ENCODE measurements at places on chromosomes 4 and X.

DNA sequence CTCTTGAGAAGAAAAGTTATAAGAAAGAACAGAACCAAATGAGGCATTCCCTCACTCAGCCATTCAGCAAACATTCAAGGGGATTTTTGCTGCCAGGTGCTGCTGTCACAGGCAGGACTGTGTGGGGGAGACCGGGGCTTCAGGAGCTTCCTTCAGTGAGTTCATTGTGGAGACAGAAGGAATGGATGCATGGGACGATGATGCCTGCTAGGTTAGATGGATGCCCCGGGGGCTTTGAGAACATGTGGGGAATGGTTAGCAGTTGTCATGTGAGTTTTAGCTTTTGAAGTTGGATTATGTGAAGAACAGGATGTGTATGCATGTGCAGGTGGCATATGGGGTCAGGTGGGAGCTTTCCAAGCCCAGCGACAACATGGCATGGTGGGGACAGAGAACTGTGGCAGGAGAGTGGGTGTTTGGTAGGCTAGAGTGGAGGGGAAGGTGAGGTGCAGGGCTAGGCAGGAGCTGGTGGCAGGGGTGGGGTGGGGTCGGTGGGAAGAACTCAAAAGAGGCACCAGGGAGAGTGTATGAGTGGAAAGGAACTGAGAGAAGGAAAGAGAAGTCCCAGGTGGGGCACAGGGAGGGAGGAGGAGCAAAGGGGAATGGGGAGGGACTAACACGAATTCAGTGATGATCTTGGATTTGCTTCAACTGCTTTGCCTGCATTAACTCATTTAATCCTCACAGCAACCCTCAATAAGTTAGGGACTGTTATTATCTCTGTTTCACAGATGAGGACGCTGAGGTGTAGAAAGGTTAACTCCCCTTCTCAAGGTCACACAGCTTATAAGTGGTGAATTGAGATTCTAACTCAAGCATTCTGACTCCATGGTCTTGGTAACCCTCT is 8.4 kb downstream of the DCUN1D4 start:
- no peak for DNase-seq

DNA sequence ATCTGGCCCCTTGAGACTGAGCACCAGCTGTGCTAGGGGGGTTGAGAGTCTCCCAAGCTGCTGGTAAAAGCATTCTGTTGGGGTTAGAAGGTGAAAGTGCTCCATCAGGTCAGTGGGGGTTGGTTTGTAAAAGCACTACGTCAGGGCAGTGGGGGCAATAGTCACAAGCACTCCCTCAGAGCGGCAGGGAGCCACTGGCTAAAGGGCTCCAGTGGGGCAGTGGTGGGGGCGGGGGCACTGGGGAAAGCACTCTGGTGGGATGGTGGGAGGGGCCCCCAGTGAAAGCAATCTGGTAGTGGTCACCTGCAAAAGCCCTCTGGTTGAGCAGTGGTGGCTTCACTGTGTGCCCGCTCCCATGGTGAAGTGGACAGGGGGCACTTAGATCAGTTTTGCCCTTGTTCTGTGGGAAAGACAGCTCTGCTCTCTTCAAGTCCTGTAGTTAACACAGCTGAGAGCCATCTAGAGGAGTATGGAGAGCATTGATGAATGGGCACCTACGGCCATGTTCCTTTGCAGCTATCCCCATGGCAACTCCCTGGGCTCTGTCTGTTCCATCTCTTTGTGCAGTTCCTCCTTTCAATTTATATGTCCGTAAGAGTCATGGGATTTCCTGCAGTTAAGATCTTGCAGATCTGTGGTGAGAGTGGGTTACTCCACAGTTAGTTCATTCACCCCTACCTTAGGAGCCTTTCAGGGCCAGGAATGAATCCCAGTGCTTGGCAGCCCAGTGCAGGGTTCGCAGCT is 106.4 kb downstream of the SH3BGRL start:
- DNase-seq: no peak

GRCh38 chr4:47478804-47479203 is 6.3 kb upstream of the ATP10D start:
- DNase-seq: no peak

- no peak for DNase-seq
These were observed 22.8 kb upstream of the FGF2 start for GRCh38 chr4:122803788-122804208.

- no peak for DNase-seq
These were observed 31.3 kb upstream of the CYP2U1 start for GRCh38 chr4:107900067-107900466.

DNA sequence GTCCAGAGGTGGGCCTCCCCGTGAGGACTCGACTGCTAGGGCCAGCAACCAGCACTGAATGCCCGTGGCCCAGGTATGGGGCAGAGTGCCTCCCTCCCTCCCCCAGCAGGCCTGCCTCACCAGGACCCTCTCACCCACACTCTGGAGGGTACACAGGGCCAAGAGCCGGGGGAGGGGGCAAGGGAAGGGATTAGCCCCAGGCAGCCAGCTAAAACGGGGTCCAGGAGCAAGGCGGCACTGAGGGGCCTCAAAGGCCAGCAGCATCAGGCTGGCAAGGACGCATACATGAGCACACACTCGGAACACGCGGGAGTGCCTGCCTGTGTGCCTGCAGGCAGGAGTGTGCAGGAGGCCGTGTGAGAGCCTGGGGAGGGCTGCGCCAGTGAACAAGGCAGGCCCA is 18.3 kb upstream of the DUSP9 start:
- no peak for DNase-seq

GRCh38 chrX:136999024-136999423 is 34.8 kb downstream of the GPR101 start:
- no peak for DNase-seq

DNA sequence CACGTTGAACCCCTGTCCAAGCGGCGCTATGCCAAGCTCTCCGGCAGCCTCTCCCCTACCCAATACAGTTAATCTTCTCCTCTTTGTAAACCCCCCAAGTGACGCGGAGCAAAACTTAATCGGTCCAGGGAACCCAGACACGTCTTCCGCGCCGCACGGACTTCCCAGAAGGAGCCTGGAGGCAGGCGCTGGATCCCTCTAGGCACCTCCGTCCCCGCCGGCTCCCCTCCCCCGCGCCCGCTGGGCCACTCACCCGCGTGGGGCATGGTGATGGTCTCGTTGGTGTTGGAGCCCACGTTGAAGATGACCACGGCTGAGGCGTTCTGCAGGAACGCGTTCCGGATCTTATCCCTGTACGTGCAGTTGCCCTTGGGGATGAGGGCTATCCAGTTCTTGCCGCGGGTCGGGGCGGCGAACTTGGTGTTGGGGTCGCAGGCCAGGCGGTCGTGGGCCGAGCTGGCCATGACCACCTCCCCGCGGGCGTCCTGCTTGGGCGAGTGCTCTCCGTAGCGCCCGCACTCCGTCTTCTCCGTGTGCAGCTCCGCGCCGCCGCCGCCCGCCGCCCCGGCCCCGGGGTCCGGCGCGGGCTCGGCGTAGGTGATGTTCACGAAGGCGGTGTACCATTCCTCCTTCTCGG is 1.1 kb downstream of the RNF150 start:
- no peak for DNase-seq
